ENCODE measurements at places on chromosomes 2 and 18.

GRCh38 chr2:129457277-129457818, 522.1 kb upstream of the RAB6C start:
- DNase-seq = no peak

GRCh38 chr2:233857511-233858141, 3.3 kb upstream of the HJURP start:
- no peak for DNase-seq

GRCh38 chr18:58432050-58432727, 196.7 kb downstream of the ALPK2 start:
- no peak for DNase-seq

- DNase-seq = peak; percentile 50
These were observed at the start of gene MFSD6 for GRCh38 chr2:190407662-190408537. MFSD6 (plus strand) TSS chr2:190408355; CDS start chr2:190436030, 27,675 bp downstream.

DNA sequence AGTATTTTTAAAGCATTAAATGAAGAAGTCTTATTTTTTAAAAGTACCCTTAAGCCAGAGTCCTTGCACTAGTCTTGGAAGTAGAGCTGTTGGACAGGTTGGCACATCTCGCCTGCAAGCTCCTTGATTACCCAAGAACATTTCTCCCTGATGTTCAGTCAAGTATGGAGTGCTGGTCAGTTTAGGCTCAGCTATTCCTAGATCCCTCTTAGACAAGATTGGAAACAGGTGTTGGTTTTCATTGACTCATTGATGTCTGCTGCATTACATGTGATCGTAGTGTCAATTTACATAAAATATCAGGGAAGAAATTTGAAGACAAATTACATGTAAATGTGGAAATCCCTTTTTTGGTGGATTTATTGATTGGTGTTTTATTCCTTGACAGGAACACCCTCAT, 170.4 kb downstream of the ZNF407 start:
- no peak for DNase-seq

- DNase-seq = no peak
These were observed 408.7 kb upstream of the HS6ST1 start for GRCh38 chr2:128727404-128727803.

GRCh38 chr2:55782528-55783173, 89.0 kb upstream of the PNPT1 start:
- no peak for DNase-seq

GRCh38 chr2:96144481-96145035, 682 bp downstream of the DUSP2 start:
- DNase-seq = no peak

- DNase-seq = no peak
These were observed 133.4 kb downstream of the AFF3 start for GRCh38 chr2:100008956-100009355.

- peak; percentile 98 for DNase-seq
These were observed at the start of gene PTPRN for GRCh38 chr2:219309278-219309677. PTPRN (minus strand) TSS chr2:219309401; CDS start chr2:219309332, 69 bp downstream.

DNA sequence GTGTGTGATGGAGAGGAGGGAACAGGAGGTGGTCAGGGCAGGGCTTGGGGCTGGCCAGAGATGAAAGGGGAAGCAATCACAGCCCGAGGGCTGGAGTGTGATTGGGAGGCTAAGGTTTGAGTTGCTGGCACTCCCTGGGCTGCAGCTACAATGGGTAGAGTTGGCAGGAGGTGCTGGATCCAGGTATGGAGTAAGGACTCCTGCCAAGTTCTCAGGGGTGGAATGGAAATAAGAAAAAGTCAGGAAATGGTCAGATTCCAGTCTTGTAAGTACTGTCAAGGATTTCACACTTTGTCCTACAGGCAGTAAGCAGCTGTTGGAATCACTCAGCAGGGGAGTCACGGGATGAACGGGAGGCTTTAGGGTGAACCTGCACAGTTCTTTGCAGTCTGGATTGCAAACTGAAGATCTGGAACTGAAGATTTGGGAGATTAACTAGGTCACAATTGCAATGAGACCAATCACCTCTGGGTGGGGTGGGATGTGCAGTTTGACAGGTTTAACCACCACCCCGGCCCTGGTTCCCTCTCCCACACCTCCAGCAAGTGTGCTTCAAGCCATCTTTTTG, 10.9 kb upstream of the INPP5D start:
- DNase-seq = no peak

GRCh38 chr2:104416339-104417000, 437.4 kb upstream of the POU3F3 start:
- DNase-seq = no peak

GRCh38 chr18:41268271-41268670, 686.8 kb upstream of the PIK3C3 start:
- DNase-seq = no peak

GRCh38 chr18:7727361-7728076, 160.4 kb downstream of the PTPRM start:
- no peak for DNase-seq

DNA sequence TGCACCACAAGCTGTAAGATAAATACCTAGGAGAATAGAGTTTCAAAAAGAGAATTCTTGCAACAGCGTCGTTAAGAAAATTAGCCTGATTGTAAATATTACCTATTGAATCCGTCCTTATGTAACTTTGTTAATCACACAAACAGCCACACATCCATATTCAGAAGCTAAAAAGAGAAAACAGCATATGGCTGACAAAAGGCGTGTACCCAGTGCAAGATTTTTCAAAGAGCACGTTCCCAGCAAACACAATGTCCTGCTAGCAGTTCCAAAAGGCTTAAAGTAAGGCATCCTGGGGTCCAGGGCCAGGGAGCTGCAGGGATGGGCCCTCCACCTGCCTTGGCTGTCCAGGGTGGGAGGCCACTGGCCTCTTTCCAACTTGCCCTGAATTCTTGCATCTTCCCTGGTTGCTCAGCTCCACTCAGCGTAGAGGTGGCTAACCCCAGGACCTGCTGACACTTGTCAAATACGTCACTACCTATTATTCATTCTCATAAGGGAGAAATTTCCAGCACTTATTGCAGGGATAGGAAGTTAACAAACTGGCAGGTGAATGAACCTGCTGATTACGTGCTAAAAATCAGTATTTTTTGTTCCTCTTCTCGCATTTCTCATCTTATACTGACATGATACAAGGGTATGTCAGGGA, 102.1 kb upstream of the NEDD4L start:
- DNase-seq = no peak

DNA sequence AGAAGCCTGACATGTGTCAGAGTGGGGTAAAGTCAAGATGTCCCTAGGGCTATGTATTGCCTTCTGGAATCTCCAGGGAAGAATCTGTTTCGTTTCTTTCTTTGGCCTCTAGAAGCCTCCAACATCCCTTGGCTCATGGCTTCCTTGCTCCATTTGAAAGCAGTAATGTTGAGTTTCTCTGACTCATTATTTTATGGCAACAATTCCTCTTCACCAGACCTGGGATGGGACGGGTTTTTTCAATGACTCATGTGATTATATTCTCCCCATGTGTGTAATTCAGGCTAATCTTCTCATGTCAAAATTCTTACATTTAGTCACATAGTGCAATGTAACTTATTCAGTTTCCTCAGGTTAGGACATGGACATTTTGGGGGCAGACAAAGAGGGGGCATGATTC, 1038.6 kb downstream of the CBLN2 start:
- DNase-seq = no peak

DNA sequence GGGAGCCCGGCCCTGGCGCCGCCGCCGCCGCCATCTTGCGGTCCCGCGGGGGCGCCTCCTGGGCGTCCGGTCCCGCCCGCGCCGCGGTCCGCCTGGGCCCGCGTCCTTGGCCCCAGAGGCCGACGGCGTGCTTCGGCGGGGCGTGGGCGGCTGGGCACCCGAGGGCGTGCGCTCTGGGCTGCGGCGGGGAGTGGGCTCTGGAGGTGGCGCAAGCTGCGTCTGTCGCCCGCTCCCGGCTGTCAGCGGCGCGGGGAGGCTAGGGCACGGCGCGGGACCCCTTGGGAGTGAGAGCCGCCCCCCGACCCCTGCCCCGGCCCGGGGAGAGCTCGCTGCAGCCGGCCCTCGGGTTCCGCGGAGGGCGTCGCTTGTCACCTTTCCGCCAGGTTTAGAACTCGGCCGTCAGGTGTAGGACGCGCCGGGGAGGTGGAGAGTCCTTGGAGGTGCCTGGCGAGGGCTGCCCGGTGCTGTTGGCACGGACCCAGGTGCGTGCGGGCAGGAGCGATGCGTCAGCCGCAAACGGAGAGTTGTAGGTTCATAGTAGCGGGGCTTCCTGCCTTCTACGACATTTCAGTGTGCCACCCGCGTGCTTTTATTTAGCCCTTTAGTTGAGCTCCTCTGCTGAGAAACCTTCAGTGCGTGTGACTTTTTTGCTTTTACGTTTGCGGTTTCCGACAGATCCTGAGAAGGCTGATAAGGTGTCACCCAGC, 921 bp downstream of the VAPA start:
- DNase-seq = peak; percentile 81

- DNase-seq = no peak
These were observed 142.2 kb downstream of the ESCO1 start for GRCh38 chr18:21458310-21458709.

DNA sequence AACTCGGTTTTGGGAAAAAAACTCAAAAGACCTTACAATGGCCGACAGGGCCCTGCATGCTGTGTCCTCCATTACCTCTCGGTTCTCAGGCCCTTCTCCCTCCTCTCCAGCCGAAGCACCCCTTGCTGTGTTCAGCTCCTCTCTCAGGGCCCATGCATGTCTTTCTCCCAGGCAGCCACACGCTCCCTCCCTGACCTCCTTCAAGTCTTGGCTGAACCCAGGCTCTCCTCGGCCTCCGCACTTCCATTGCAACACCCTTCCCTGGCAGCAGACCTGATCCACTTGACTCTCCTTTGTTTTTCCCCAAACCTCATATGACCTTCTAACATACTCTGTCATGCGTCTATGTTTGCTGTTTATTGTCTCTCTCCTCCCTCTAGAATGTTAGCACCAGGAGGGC, 114.0 kb downstream of the CYP26B1 start:
- no peak for DNase-seq

GRCh38 chr2:104078431-104079157, 775.3 kb upstream of the POU3F3 start:
- peak; percentile 10 for DNase-seq

DNA sequence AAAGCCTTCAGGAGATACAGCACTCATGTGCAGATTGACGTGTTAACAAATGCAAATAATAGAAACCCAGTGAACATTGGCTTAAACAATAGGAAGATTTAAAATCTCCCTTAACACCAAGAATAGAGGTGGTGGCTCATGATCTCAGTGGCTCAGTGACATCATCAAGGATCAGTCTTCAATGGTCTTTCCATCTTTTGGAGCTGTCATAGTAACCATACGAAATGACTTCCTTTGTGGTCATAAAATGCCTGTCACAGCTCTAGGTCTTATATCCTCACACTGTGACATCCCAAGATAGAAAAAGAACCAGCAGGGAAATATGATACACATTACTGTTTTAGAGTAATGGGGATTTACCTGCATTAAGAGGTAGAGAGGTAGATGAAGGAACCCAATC, 59.6 kb upstream of the ACKR3 start:
- no peak for DNase-seq

- DNase-seq = no peak
These were observed 221.0 kb downstream of the CDH20 start for GRCh38 chr18:61554117-61554776.

GRCh38 chr2:149393614-149394013, 63.2 kb downstream of the LYPD6 start:
- DNase-seq = no peak

GRCh38 chr2:234958746-234959395, 7.1 kb downstream of the SH3BP4 start:
- no peak for DNase-seq
